ENCODE measurements at places on chromosomes 1 and 21.

GRCh38 chr21:44739316-44739715 is 27.9 kb upstream of the TSPEAR start:
- no peak for DNase-seq

- DNase-seq = no peak
Observed at GRCh38 chr1:147735423-147735822, 25.0 kb downstream of the GJA5 start.

- DNase-seq = no peak
Observed at GRCh38 chr1:244302876-244303609, 148.7 kb downstream of the ADSS2 start.

- no peak for DNase-seq
Observed at GRCh38 chr1:64895500-64895899, 70.8 kb downstream of the JAK1 start.

DNA sequence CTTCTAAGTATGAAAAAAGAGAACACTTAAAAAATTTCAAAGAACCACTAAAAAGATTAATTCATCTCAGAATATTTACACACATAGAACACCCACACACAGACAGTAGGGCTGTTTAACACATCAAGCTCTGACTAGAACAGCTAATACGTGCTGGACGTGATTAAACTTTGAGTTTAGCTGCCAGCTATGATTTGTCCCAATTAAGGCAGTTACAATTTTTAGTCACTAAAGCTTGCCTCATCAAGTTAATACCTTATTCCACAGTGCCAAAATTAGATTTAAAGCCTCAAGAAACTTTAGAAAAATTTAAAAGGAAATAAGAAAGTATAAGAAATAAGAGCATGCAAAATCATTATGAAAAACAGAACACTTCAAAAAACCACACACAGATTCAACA is 18.9 kb downstream of the SLC16A1 start:
- DNase-seq = no peak

DNA sequence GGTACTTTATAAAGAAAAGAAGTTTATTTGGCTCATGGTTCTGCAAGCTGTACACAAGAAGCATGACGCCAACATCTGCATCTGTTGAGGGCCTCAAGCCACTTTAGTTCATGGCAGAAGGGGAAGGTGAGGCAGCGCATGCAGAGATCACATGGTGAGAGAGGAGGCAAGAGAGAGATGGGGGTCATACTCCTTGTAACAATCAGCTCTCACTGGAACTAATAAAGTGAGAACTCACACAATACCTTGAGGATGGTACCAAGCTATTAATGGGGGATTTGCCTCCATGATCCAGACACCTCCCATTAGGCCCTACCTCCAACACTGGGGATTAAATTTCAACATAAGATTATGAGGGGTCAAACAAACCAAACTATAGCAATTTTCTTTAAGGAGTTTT is 3.3 kb upstream of the RGL1 start:
- DNase-seq = no peak

GRCh38 chr1:154325583-154326545 is 539 bp downstream of the ATP8B2 start:
- no peak for DNase-seq

- DNase-seq = no peak
Observed at GRCh38 chr1:244792188-244792850, 43.1 kb upstream of the COX20 start.

DNA sequence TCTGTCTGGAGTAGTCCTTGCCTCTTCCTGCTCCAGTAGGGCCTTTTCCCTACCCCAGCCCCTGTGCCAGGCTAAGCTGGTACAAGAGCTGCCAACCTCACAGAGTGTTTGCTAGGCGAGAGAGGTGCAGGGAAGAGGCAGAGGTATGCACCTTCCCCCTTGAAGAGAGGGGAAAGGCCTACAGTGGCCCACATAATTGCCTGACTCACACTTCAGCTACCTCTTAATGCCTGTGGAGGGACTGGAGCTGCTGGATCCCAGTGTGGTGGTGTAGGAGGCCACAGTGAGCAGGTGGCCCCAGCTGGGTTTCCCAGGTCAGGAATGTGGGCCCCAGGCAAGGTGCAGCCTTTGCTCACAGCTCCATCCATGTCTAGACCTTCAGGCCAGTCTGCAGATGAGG is 3.3 kb upstream of the CCDC28B start:
- no peak for DNase-seq

- no peak for DNase-seq
Observed at GRCh38 chr1:239031310-239031709, 355.1 kb upstream of the CHRM3 start.

DNA sequence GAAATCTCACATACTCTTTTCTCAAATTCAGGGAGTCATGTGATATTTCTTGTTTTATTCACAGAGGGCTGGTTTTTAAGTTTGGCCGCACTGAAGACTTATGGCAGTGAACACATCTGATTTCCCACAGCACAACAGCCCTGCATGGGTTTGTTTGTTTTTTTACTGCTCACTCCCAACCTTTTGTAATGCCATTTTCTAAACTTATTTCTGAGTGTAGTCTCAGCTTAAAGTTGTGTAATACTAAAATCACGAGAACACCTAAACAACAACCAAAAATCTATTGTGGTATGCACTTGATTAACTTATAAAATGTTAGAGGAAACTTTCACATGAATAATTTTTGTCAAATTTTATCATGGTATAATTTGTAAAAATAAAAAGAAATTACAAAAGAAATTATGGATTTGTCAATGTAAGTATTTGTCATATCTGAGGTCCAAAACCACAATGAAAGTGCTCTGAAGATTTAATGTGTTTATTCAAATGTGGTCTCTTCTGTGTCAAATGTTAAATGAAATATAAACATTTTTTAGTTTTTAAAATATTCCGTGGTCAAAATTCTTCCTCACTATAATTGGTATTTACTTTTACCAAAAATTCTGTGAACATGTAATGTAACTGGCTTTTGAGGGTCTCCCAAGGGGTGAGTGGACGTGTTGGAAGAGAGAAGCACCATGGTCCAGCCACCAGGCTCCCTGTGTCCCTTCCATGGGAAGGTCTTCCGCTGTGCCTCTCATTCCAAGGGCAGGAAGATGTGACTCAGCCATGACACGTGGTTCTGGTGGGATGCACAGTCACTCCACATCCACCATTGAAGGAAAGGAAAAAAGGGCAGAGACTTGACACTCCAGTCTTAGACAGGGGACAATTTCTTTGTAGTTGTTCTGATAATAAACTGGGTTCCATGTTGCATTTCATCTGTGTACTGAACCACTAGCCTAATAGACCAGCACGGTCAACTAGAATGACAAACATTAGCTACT is 22.8 kb downstream of the TMEM50A start:
- DNase-seq = no peak

- no peak for DNase-seq
Observed at GRCh38 chr1:39696448-39696847, 5.2 kb upstream of the HPCAL4 start.

- no peak for DNase-seq
Observed at GRCh38 chr1:7149080-7149838, 364.0 kb downstream of the CAMTA1 start.

DNA sequence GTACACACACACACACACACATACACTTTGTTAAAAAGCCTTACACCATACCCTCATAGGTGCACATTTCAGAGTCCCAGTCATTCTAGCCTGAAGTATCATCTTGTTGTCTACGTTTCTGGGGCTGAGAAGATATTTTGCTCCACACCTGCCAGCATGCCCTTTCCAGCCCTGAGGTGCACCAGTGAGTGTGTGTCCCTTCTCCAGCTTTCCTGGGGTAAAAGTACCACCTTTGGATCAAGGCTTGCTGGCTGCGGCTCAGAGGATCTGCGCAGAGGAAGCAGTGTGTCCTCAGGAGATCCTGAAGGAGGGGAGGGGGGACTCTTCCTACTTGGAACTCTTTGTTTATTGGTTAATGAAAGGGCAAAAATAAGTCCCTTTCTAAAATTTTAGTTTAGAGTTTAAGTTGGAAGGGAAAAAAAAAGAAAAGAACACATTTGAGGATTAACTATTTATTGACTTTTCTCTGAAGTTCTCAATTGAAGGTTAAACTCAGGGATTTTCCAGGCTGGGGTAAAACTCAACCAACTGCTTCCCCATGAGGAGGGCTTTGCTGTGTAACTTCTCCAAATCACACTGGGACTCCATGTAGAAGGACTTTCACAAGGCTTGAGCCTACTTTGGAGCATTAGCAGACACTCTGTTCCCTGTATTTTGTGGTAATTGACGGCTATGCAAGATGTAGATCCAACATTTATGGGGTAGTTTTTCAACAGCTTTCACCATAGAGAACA is 200.3 kb upstream of the SGIP1 start:
- no peak for DNase-seq

- no peak for DNase-seq
Observed at GRCh38 chr1:89673251-89673650, 40.3 kb downstream of the LRRC8C start.

- no peak for DNase-seq
Observed at GRCh38 chr1:231558708-231559185, 30.3 kb downstream of the TSNAX start.

DNA sequence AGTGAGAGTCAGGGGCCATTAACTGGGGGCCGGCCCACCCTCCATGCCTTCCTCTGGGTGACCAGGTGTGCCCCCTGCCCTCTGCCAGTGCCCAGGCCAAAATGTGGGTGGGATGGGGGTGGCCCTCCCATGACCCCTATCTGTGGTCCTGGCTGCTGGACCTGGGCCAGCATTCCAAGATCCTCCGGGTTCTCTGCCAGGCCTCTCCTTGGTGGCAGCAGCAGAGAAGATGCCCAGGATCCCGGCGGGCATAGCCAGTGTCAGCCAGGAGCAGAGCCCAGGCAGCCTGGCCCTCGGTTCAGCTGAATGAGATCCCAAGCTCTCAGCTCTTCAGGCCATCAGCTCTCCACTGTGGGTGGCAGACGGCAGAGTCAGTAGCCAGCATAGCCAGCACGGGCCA is 31.3 kb upstream of the ACTRT2 start:
- no peak for DNase-seq

DNA sequence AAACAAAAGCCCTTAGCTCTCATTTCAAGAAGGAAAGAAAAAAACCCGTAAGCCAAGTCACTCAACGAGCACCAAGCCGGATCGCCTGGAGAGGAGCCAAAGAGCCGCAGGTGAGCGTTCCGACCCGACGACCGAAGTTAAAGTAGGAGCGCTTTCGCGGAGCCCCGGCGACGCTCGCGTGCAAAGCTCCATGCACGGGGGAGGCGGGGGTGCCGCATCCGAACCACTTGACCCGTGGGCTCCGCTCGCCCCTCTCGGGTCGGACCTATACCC is 382 bp downstream of the GPBP1L1 start:
- DNase-seq = peak; percentile 56

- no peak for DNase-seq
Observed at GRCh38 chr1:119515221-119515620, 8.2 kb downstream of the HSD3B1 start.

DNA sequence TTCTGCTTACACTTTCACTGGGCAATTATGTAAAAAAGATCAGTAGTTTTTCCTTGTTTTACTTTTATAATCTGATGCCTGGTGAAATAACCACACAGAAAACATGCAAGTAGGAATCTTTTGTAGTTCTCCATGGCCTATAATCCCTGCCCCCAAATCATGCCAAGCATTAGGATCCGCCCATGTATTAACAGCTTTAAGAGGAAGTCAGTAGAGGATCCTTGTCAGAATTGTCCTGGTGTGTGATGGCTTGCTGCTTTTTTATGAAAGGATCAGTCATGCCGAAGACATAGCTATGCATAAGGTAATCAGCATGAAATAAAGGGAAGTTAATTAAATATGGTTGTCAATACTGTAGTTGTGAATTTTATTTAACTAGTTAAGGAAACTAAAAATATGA is 20.0 kb downstream of the ADGRL2 start:
- no peak for DNase-seq

- DNase-seq = no peak
Observed at GRCh38 chr1:156493154-156493631, 7.4 kb downstream of the MEF2D start.

- no peak for DNase-seq
Observed at GRCh38 chr1:206540044-206540780, 32.9 kb downstream of the RASSF5 start.

GRCh38 chr1:226973898-226974543 is 33.9 kb downstream of the COQ8A start:
- DNase-seq = no peak

- DNase-seq = peak; percentile 64
Observed at GRCh38 chr1:203271018-203271743, 34.1 kb upstream of the BTG2 start.

- DNase-seq = no peak
Observed at GRCh38 chr21:44953628-44954021, 13.8 kb downstream of the SLX9 start.

GRCh38 chr1:179447489-179447888 is 81.7 kb downstream of the AXDND1 start:
- no peak for DNase-seq

- DNase-seq = no peak
Observed at GRCh38 chr1:57987523-57987922, 559.0 kb downstream of the OMA1 start.

- no peak for DNase-seq
Observed at GRCh38 chr1:219271818-219272535, 98.3 kb downstream of the LYPLAL1 start.

DNA sequence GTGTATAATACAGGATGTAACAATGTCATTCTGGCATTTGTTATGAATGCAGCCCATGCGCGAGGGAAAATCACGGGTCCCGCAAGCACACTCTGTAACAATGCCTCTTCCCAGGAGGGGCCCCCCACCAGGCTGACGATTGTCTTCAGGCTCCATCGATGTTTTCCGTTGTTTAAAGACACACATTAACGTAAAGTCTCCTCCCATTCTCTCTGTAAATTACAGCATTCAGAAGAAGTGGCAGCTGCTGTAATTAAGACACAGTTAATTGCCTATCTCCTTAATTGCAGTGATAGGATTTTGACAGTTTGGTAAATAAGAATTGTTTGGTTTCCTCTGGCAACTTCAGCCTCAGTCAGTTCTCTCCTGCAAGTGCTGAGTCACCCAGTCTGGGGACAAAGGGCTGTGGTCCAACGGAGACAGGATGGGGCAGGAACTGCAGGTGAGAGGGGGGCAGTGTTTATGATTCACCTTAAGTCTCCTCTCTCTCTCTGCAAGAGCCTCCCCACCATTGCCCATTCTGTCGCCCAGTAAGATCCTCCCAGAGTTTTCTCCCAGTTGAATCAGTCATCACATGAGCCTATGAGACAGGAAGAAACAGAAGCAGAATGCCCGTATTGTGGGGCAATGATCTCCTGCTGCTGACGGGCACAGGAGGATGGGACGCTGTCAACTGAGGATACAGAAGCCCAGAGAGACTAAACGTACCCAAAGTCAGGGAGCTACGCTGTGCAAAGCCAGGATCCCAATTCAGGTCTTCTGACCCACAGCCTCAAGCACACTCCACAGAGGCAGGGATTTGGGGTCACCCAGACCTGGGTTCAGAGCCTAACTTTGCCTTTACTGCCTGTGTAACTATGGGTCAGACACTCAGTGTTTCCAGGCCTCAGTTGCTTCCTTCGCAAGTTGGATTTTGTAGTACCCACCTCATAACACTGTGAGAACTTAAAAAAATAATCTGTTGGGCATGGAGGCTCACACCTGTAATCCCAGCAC is 110.0 kb downstream of the ADSS2 start:
- DNase-seq = no peak

DNA sequence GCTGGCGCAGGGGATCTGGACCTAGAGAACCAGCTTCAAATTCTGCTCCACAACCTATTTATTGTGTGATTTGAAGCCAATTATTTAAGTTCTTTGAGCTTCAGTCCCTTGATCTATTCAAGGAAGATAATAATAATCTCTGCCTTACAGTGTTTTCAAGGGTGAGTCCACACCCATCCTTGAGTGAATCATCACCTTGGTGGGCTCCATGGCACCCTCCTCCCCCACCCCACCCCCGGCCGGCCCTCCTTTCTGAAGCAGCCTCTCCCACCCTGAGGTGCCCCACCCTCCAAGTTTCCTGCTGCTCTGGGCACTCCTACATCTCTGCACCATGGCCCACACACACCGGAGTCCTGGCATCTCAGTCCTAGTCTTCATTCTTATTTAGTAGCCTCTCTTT is 38.3 kb downstream of the TCP10L start:
- DNase-seq = no peak
